ENCODE measurements at places on chromosomes 4 and X.

GRCh38 chr4:121358473-121358872 lies 22.3 kb downstream of the QRFPR start:
- no peak for DNase-seq

DNA sequence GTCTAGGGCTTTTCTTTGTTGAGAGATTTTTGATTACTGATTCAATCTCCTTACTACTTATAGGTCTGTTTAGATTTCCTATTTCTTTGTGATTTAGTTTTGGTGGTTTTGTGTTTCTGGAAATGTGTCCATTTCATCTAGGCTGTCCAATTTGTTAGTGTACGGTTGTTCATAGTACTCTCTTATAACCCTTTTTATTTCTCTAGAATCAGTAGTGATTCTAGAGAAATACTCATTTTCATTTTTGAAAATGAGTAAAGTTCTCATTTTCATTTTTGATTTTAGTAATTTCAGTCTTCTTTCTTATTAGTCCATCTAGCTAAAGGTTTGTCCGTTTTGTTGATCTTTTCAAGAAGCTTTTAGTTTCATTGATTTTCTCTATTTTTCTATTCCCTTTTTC lies 7.5 kb downstream of the IL13RA1 start:
- no peak for DNase-seq

GRCh38 chrX:44785652-44786051 lies 58.2 kb upstream of the DUSP21 start:
- no peak for DNase-seq

GRCh38 chr4:101693842-101694398 lies 96.6 kb upstream of the BANK1 start:
- DNase-seq: no peak

GRCh38 chrX:82961129-82961528 lies 547.0 kb upstream of the POU3F4 start:
- DNase-seq: no peak

GRCh38 chrX:55028040-55028439 lies 2.7 kb downstream of the ALAS2 start:
- DNase-seq: no peak

DNA sequence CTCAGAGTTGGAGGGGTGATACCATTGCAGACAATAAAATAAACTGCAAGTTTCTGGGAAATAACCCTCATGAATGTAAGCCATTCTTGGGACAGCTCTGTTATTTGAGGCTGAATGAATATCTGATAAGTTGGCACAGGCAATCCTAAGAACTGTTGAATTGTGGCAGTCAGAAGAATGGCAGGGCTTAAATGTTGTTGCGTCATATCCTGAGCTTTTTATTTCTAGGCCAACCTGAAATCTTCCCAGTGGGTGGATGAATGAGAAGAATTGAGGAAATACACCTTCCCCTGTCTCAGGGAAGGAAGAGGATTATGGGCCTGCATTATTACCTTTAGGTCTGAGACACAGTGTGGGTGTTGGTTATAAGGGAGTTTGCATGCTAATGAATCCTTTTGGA lies 64.4 kb upstream of the C4orf54 start:
- no peak for DNase-seq

- no peak for DNase-seq
Observed at GRCh38 chr4:162115333-162115732, 48.5 kb downstream of the FSTL5 start.

DNA sequence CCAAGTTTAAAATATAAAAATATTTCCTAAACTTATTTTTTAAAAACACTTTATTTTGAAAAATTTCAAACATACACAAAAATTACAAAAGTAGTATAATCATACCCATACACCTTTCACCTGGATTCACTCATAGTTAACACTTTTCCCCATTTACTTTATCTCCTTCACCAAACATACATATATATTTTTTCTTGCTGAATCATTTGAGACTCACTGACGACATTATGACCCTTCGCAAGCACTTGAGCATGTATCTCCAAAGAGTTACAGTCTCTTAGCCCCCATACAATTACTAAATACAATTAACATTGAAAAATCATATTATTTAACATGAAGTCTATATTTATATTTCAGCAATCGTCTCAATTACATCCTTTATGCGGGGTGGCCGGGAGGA lies 19.8 kb downstream of the RXFP1 start:
- no peak for DNase-seq

- no peak for DNase-seq
Observed at GRCh38 chr4:185182239-185182638, 21.6 kb downstream of the CFAP97 start.

- DNase-seq: no peak
Observed at GRCh38 chrX:139831675-139832456, 101.0 kb downstream of the ATP11C start.

DNA sequence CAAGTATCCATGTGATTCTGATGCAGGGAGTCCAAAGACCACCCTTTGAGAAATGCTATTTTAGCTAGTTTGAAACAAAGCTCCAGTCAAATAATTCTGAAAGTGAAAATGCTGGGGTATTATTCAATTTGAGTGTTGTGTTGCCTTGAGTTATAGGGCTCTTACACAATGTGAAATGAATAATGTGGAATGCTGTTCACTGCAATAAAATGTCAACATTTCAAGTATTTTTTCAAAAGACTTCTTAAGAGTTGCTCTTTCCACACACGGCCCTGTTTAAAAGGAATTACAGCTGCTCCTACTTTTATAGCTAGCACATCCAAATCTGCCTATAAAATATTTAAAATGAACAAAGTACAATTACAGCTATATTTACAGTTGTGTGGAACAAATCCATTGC lies 27.5 kb upstream of the PLS3 start:
- DNase-seq: no peak

- no peak for DNase-seq
Observed at GRCh38 chr4:184437565-184438265, 36.6 kb downstream of the IRF2 start.

GRCh38 chr4:155391932-155392331 lies 15.2 kb upstream of the MAP9 start:
- DNase-seq: no peak

DNA sequence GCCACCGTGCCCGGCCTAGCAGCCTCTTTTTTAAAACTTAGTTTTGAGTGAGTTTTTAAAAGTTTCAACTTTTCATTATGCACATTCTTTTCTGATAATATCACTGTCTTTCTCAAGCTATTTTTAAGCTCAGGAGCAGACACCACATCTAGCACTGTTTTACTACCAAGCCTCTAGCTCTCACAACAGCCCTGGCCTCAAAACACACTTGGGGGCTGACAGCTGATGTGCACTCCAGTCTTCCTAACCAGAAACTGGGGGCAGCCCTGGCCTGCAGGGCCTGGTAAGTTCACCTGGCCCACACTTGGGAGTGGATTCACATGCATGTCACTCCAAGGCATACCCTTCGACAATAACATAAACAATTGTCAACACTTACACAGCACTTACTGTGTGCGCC lies 34.0 kb downstream of the CENPU start:
- DNase-seq: no peak

GRCh38 chr4:20752641-20753040 lies 52.4 kb downstream of the PACRGL start:
- DNase-seq: no peak

- DNase-seq: no peak
Observed at GRCh38 chr4:24763631-24764297, 31.6 kb upstream of the SOD3 start.

DNA sequence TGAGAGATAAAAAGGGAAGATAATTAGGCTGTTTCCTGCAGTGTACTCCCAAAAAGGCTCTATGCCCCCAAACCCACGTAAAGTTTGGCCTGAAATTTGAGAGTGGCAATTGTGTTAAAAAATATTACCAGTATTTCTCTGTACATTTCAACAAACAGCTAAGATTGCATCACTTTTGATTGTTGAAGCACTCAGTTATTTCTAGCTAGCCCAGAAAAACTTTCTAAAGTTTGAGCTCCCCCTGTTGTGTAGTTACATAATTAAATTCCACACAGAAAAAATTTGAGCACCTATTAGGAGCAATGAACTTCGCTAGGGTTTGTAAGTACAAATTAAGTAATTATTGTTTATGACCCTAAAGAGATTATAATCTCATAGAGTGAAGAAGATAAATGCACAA lies 109.4 kb downstream of the DLG3 start:
- no peak for DNase-seq

DNA sequence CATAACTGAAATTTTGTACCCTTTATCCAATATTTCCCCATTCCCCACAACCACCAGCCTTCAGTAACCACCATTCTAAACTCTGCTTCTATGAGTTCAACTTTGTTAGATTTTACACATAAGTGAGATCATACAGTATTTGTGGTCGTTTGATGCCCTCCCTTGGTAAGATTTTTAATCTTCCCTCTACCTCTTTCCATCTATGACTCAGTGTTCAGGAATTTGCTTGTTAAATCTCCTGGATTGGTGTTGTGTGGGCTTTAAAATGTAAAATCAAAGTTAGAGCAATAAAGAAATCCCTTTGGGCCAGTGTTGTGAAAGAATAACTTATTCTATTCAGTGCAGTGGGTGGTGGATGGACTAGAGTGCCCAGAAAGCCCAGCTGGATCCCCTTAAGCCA lies 37.4 kb downstream of the SLC16A2 start:
- DNase-seq: no peak

DNA sequence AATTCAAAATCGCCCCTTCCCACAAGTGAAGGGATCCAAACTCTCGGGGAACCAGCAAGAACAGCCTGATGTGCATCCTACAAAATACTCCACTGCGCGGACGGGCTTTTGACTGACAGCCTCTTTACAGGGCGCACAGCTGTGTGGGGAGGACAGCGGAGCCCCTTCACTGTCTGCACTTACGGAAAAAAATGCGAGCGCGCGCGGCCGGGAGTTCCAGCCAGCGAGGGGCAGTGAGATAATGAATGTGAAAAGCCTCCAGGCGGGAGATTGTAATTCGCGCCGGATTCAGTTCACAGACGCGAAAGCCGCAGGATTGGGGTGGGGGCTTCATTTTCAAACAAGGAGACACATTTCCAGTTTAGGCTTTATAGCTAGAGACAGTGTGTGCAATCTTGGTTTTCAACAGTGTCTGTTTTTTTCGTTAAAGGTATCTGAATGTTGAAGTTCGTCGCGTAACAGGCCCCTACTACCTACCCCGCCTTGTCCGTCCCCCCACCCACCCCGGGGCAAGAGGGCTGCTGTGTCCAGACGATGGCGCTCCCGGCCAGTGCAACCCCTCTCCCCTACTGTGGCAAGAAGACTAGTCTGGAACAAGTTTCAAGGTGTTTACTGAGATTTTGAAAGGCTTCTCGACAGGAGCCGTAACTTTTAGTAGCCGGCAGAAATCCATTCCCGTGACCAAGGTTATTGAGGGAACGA lies 1.7 kb upstream of the GPR50 start:
- DNase-seq: peak; percentile 70

- DNase-seq: no peak
Observed at GRCh38 chrX:31320740-31321139, 248.9 kb upstream of the FTHL17 start.

DNA sequence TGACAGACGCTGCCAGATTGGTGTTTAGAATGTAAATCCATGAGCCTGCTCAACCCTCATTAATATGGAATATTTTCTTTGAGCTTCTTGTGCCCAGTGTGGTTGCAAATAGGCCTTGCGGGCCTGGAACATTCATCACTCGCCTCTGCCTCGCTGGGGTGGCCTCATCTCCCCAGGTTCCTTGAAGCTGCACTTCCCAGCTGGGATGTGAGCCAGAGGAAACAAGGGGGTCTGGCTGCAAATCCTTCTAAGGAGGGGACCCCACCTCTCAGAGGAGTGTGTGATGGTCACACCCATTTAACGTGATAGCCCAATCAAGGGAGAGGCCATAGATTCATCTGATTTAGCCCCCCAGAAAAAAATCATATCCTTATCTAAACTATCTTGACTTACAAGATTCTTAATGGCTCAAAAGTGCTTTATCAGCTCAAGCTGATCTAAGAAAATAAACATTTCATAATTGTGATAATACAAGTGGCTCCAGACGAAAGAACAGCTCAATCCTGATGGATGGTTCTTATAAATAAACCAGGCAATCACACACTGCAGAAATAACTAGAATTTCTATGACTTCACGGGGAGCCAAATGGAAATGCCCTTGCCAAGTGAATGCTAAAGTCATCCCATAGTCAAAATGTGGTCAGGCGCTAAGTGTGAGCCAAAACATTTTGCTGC lies 189.9 kb downstream of the PTTG2 start:
- no peak for DNase-seq

DNA sequence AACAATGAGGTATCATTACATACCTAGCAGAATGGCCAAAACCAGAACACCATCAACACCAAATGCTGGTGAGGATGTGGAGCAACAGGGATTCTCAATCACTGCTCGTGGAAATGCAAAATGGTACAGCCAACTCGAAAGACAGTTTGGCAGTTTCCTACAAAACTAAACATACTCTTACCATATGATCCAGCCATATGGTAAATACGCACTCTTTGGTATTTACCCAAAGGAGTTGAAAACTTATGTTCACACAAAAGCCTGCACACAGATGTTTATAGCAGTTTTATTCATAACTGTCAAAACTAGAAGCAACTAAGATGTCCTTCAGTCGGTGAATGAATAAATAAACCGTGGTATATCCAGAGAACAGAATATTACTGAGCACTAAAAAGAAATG lies 7.8 kb downstream of the CASP3 start:
- no peak for DNase-seq

- no peak for DNase-seq
Observed at GRCh38 chrX:48794340-48794910, 7.4 kb upstream of the HDAC6 start.

GRCh38 chr4:77601614-77602187 lies 3.9 kb upstream of the CXCL13 start:
- no peak for DNase-seq

- DNase-seq: no peak
Observed at GRCh38 chrX:11566789-11567188, 98.9 kb downstream of the ARHGAP6 start.

DNA sequence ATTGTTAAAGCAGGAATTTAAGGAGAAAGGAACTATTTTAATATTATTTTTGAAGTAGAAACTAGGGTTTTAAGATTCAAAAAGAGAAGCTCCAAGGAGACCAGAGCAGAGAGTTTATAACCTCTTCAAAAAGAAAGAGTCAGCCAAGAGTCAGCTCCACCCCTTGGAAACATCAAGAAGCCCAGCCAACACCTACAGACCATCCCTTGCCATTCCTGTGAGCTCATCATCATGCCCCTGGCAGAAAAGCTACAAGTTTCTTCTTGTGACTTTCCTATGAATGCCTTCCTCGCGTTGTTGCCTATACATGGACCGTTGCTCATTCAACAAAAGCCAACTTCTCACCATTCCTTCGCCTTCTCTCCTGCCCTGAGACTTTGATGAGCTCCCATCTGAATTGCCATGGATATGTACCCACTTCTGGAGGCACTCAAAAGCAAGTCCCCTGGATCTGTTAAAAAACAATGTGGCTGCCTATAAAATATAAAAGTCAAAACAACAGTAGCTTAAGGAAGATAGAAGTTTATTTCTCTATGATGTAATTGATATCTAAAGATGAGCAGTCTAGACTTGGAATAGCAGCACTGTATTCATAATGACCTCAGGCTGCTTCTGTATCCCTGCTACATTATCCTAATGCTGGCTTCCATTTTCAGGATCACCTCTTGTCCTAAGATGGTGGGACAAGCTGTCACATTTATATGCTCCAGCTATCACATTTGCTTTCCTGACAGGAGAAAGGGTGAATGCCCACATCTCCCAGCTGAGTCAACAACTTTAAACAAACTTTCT lies 20.3 kb downstream of the PLRG1 start:
- DNase-seq: no peak

- DNase-seq: no peak
Observed at GRCh38 chr4:47744253-47744652, 93.6 kb downstream of the CORIN start.
